ENCODE measurements at places on chromosomes 6 and 20.

DNA sequence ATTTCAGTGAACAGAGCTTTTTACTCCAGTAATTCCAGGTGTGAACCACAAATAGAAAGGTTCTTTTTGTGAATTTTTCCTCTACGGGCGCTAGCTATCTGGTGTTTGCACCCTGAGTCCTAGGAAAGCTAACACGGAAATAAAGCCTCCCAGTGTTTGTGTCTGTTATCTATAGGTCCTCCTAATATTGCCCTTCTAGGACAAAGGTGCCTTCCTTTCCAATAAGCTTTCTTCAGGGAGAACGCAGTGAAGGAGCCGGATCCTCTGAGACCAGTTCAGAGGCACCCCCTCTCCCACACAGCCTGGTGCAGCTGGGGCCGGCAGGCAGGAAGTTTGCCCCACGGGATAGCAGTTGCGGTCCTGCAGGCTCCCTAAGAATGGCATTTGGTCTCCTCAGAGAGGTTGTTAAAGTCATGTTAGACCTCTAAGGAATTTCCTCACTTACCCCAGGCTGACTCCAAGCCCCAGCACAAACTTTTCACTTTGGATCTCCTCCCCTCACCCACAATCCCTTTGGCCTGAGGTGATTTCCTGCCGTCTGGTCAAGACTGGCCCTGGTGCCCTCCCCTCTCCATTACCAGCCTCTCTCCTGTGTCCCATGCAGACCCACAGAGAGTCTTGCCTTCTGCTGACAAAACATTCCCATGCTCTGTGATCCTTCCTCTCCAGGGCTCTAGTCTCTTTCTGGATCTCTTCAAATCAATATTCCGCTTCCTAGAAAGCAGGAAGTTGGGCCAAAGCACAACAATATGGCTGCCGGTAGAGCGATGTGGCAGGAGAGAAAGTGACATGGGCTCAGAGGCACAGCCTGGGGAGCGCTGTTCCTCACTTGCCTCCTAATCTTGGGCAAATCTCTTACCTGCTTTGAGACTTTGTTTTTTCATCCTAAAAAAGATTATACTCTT is 126.0 kb downstream of the MOXD1 start:
- no peak for DNase-seq

GRCh38 chr6:32224696-32225095 is 829 bp upstream of the NOTCH4 start:
- DNase-seq: no peak

GRCh38 chr6:141303907-141304306 is 828.8 kb upstream of the GJE1 start:
- no peak for DNase-seq

- DNase-seq: no peak
These were observed at the start of gene TREM2 for GRCh38 chr6:41162687-41163418. TREM2 (minus strand) TSS chr6:41163116; CDS start chr6:41163082, 34 bp downstream.

- DNase-seq: no peak
These were observed 13.6 kb upstream of the GMDS start for GRCh38 chr6:2259002-2259494.

- DNase-seq: no peak
These were observed 13.0 kb downstream of the TXNDC5 start for GRCh38 chr6:7897461-7898192.

DNA sequence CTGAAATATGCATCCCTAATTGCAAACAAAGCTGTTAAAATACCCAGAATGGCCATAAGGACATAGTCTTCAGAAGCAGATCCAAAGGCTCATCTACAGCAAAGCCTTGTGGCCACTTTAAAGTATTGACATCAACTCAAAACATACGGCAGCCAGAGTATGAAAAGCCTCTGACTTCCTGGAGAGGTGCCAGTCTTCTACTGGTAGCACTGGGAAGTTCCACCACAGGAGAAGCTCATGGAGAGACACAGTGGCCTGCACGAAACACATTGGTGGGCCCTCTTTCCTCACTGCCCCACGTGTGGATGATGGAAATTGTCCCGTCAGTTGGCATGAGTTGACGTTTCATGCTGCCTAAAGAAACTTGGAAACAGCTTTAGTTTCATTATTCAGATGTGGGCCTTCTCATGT is 202.6 kb upstream of the HEY2 start:
- DNase-seq: no peak

DNA sequence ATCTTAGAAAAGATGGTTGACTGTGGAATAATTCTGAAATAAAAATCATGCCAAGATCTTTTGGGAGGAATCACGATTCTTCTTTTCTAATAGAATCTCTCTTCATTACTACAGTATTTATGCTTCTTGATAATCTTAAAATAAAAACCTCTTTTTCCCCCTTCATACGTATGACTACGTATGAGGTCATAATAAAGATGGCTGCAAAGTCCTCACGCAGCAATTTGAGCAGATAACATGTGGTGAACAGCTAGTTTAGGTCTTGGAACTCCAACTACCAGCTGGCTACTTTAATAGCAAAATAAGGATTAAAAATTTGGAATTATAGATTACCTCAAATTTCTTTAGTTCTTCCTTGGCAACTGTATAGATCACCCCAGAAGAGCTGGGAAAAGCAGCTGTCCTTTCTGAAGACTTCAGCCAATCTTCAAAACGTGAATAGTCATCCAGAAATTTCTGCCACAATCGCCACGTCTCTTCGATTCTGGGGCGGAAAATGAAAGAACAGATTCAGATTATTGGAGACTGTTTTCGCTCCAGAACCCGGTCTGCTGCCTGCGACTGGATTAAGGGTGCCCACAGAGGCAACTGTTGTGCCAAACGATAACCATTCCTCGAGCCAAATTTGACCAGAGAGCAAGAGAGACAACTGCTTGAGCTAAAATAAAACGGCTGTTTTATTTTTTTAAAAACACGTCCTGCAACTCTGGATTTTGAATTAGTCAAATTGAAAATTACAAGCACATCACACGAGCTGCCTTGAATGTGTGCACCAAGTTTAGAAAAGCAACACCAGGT is 347.3 kb downstream of the ESR1 start:
- DNase-seq: no peak

DNA sequence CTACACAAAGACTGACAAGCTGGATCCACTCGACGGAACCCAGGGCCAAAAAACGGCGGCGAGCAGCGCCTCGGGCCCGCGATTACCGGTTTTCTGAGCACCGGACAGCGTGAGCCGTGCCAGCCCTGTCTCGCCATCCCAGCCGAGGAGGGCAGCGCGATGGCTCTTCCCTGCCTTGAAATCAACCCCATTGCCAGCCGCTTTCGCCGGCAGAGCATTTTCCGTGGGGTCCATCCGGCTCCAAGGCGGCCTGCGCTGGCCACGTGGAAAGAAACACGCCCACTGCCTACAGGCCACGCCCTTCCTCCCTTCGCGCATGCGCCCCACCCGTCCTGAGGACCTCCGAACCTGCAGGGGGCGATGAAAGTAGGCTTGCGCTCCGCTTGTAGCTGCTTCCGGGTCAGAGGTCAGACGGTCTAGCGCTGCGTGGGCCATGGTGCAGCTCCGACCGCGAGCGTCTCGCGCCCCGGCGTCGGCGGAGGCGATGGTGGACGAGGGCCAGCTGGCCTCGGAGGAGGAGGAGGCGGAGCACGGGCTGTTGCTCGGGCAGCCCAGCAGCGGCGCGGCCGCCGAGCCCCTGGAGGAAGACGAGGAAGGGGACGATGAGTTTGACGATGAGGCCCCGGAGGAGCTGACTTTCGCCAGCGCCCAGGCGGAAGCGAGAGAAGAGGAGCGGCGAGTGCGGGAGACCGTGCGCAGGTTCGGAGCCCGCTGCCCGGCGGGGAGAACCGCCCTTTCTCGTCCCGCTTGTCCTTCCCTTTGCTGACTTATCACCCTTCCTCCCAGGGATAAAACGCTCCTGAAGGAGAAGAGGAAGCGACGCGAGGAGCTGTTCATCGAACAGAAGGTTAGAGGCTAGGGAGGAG is at the start of gene NOL7:
Gene NOL7, plus strand, starts transcription at position 410 of the 866 bp plus-strand sequence. Its CDS starts 24 bp downstream, at position 434.
- peak; percentile 90 for DNase-seq

GRCh38 chr6:149164199-149164750 is 153.2 kb upstream of the TAB2 start:
- no peak for DNase-seq

GRCh38 chr6:6515691-6516607 is 72.6 kb upstream of the LY86 start:
- no peak for DNase-seq

GRCh38 chr6:156552849-156553248 is 224.3 kb upstream of the ARID1B start:
- DNase-seq: no peak

DNA sequence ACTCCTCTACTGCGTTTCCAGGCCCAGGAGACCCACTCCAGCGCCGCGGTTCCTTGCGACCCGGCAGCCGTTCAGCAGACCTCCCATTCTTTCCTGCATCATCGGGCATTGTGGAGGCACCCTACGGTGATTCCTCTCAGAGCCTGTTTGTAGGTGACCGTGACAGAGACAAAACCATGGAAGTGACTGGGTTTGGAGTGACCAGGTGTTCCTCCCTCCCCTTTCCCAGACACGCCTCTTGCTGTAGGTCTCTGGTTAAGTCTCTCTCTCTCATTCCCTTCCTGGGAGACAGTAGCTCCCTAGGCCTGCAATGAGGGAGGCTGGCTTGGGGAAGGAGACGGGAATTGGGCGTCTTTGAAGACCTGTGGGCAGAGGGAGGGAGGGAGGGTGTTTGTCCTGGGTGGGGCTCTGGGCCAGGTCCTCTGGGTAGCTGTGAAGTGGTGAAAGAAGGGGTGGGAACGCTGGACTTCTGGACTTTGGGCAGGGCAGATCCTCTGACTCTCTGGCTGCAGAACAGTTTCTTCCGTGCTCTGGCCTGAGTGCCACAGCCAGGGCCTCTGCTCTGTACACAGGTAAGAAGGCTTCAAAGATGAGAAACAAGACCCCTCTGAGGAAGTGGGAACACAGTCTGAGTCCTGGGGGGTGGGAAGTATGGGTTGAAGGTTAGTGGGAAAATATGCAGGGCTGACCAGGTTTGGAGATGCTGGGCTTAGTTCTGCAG is 763 bp downstream of the KLC4 start:
- no peak for DNase-seq

DNA sequence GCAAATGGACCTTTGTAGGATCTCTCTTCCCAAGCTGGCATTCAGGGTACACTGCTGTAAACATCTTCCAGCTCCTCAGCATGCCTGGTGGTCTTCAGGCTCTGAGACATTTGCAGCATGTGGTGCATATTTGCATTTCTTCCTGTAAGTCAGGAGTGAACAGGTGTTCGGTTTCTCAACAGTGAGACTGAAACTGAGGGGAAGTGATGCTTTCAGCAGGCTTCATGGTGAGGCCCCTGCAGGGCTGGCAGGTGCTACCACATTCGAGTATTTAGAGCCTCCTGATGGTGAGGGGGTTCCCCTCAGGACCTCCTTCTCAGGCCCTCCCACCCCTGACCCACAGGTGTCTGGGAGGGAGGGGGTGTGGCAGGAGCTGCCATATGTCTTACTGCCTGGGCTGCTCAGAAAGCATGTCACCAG is 15.1 kb downstream of the MYBL2 start:
- DNase-seq: no peak

DNA sequence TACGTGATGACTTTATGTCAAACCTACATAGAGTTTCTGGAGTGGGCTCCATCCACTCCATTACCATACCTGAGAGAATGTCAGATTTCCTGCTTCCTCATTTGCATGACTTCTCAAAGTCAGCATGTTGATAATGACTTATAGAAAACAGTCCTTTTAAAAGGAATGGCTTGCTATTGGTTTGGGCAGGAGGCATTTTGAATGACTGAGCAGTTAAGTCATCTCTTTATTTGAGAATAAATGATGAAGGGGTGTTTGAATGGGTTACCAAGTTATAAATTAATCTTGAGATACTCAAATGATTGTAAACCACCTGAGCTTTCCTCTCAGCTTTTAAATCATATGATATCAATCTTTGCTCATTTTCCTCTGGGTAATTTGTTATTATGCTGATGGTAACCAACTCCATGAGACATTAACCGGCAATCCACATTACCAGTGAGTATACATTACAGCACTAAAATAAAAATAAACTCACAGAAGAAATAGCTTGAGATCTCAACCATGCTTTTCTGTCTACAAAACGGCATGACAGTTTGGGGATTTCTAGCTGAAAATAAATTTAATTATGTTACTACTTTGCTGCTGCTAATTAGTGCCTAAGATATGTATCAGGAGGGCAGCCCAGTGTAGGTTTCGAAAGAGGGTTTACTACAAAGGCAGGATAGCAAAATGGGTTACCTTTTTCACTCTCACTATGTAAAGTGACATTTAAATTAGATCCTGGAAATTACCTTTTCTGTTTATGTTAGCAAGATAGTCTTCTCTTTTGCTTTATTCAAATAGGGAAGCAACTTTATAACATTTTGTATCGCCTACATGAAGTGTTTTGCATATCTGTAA is 78.8 kb downstream of the RPS12 start:
- no peak for DNase-seq

DNA sequence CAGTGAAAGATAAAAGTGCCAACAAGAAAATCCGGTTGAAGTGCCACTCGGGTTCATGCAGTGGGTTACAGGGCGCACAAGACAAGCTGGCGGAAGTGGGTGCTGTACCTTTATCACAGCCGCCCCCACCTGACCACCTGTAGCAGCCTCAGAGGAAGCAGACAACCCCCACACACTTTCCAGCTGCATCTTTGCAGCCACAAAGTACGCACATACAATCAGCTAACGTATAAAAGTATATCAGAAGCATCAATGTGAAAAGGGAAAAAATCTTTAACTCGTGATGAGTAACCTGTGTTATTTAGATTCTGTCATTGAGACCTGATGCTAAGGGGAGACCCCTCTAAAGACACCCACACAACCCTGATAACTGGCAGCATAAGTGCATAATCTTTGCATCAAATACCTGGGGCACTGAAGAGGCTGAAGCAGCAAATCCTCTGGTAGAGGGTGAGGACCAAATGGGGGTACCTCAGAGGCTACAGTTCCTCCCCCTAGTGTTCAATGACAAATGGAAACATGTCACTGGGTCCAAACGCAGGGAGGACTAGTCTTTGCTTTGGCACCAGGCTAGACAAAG is 22.1 kb downstream of the BACH2 start:
- DNase-seq: no peak

DNA sequence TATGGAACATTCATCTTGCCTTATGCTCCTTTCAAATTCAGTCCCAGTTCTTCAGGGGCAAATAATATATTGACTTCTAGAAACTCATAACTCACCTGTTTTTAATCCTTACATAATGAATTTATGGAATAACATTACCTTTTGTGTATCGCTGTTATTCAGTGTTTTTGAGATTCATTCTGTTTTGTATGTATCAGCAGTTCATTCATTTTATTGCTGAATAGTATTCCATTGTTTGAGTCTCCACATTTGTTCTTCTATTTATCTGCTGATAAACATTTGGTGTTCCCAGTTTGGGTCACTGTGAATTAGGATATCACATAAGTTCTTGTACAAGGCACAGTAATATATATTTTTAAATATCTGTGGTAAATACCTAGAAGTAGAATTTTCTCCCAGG is 5.1 kb downstream of the SEMG2 start:
- no peak for DNase-seq

GRCh38 chr6:36657942-36658544 is 20.5 kb upstream of the CDKN1A start:
- DNase-seq: no peak
